ENCODE measurements at places on chromosomes 1 and 21.

DNA sequence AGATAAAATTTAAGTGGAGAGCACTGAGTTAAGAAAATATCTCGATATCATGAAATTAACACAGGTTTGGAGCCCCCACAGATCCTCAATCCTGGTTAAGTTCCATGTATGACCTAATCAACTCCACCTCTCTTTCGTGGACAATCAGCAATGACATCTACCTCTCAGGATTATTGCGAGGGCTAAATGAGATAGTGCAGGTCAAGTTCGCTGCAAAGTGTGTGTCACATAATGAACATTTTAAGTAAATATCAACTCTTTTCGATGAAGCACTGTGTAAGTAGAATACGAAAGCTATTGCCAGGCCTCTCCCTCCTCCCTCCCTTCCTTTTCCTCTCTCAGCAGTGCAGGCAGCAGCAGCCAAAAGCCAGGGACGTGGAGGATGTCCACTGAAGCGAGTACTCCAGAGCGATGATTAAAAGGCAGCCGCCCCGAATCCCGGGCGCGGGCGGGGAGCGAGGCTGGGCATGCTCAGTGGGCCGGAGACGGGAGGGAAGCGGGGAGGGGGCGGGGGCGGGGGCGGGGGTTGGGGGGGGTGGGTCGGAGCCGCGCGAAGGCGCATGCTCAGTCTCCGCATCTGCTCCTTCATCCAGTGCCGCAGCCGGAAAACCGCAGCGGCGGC, at the start of gene CAMSAP2:
Gene CAMSAP2, plus strand, starts transcription at position 567 of the 622 bp plus-strand sequence. CDS start 935 bp downstream, outside the sequence.
- DNase-seq, result peak; percentile 77

DNA sequence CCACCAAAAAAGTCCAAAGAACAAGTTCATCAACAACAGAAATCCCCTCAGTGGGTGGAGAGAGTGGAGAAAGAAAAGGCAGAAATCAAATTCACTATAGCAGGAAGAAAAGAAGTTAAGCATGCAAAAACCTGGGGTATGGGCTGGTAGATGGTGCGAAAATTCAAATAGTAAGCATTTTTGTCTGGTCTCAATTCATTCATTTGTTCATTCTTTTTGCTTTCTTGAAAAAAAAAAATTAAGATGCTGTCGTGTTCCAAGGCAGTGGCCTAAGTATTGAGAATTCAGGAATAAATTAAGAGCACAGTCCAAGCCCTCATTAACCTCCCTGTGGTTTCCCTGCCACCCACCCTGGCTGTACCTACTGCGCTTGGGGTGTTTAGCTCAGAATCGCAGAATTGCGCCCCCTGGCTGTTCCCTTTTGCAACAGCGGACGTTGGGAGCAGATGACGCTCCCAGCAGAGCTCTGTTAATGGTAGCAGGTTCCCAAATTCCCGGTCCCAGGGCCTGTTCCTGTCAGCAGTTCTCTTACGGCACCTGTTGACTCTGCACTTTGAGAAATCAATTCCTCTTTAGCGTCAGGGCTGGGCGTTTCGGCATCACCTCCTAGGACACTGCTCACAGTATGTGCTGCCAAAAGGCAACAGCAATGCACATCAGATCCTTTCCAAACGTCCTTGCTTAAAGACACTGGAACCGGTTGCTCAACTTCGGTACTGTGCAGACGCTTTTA, 34.0 kb upstream of the SSX2IP start:
- DNase-seq, result no peak

DNA sequence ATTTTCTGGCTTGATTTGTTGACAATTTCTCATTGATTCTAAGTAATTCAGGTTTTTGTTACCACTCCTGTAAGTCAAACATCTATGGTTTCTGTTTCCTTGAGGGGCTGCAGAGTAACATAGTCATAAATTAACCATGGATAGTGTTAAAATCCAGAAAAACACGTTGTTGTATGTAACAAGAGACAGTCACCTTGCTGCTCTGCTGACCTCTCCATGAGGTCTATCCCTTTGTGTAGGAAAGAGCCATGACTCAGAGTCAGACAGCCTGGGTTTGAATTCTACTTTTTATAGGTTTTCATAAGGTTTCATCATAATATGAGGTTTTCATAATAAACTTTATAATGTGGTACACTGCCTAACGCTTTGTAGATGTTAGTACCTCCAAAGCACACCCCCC, 27.6 kb upstream of the NBL1 start:
- no peak for DNase-seq

- DNase-seq, result no peak
Observed at GRCh38 chr1:175539986-175540385, 203.4 kb downstream of the TNR start.

DNA sequence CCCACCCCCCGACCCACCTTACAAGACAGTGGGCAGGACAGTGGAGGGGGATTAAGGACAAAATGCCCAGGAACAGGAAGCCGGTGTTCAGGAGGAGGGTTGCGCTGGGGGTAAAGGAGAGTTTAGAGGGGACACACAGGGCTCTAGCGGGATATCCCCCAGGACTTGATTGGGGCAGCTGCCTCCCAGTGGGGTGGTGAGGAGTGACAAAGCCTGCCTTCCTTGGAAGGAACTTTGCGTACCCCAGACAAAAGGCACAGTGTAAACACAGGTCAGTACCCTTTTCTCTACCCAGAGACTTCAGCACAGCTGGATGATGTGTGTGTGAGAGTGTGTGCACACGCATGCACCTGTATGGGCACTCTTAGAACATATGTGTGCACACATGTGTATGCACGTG, 51.7 kb upstream of the BCAR3 start:
- no peak for DNase-seq

- no peak for DNase-seq
Observed at GRCh38 chr1:28521502-28522164, 15.8 kb downstream of the RCC1 start.

DNA sequence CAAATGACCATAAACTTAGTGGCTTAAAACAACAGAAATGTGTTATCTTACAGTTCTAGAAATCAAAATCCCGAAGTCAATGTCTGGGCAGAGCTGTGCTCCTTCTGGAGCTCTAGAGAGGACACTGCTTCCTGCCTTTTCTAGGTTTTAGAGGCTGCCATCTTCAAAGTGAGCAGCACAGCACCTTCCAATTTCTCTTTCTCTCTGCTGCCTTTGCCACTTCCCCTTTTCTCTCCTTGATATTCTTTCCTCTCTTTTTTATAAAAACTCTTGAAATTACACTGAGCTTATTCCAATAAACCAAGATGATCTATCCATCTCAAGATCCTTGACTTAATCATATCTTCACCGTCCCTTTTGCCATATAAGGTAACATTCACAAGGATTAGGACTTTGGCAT, 616.9 kb downstream of the PLPP3 start:
- DNase-seq, result no peak

DNA sequence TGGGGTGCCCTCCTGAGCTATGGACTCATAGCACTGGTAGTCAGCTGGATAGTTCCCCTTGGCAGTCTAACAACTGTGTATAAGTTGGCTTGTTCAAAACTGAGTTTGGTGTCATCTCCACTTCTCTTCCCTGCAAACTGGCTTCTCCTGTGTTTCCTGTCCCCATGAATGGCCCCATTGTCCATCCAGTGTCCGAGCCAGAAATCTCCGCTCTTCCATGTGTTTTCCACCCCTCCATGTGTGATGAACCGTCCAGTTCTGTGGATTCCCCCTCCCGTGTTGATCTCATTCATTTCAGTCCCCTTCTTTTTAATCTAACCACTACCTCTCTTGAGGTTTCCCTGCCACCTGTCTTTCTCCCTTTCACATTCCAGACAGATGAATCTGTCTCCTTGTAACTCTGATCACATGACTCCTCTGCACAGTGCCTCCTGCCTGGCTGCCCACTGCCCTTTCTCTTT, 195.7 kb downstream of the ROR1 start:
- DNase-seq, result no peak

DNA sequence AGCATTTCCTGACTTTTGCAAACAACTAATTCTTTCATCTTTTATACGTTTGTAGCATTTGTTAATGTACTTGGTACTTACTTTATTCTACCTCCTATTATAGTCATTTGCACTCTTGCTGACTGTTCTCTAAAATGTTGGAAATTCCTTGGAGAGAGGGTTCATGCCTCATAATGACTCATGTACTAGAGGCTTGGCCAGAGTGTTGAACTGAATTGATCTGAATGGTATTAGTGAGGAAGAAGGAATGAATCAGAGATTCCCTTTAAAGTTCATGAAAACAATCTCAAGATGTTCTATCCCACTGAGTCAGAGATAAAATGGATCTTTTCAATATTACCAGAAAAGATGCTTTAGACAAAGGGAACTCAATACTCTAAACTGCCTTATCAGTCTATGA, 383.4 kb downstream of the SEC16B start:
- no peak for DNase-seq

DNA sequence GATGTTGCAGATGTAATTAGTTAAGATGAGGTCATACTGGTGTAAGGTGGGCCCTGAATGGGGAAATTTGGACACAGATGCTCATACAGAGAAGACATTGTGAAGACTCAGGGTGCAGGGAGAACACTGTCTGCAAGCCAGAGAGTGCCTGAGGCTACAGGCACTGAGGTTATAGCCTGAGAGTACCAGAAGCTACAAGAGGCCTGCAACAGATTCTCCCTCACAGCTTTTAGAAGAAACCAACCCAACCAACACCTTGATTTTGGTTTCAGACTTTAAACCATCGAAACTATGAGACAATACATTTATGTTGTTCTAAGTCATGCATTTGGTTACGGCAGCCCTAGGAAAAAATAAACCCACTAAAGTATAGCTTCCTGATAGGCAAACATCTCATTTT, 321.7 kb upstream of the USP25 start:
- no peak for DNase-seq

DNA sequence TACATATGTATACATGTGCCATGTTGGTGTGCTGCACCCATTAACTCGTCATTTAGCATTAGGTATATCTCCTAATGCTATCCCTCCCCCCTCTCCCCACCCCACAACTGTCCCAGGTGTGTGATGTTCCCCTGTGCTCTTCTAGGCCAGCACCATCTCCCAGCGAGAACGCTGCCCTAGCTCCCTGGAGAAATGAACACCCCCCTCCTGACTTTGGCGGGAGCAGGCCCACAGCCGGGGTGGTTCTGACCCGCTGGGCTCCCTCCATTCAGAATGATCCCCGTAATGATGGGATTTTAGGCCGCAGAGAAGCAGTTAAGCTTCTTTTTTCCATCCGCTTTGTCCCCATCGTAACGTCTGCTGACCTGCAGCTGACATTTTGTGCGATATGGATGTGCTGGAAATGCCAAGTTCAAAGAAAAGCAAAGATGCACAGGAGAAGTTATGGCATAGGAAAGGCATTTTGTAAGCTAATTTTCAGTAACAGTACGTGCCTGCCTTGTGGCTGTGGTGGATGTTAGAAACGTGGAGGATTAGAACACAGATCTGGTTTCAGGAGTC, 39.3 kb downstream of the ELK4 start:
- DNase-seq, result no peak
